NCI-H146 (cell line): ENCODE measurements at places on chromosomes 13 and 19.

- DNase-seq, result no peak
Observed at GRCh38 chr13:72700509-72700908, 26.9 kb downstream of the MZT1 start.

GRCh38 chr19:2248136-2249009 lies 750 bp upstream of the AMH start:
- DNase-seq, result no peak

GRCh38 chr13:24076109-24076508 lies 84.4 kb upstream of the SPATA13 start:
- no peak for DNase-seq

DNA sequence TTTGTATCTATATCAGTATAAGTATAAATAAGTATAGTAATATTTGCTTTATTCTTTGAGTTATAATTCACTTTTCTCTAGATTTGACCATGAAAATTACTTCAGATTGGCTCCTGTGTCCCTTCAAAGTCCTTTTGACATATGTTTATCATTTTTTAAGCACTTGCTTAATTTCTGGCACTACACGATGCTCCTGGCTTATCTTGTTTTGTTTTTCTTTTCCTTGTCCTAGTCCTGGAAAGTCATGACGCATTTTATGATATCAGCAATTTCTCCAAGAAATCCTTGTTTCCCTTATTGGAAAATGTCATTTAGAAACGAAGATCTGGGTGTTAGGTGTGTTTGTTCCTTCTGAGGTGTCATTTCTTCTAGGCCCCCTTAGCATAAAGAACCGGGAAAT lies 226.5 kb downstream of the POU4F1 start:
- DNase-seq, result no peak

- no peak for DNase-seq
Observed at GRCh38 chr19:29547981-29548380, 22.2 kb downstream of the VSTM2B start.

- peak; percentile 4 for DNase-seq
Observed at GRCh38 chr13:48500652-48501197, 32.2 kb downstream of the RCBTB2 start.

- DNase-seq, result no peak
Observed at GRCh38 chr13:112069845-112070251, 2.9 kb downstream of the SOX1 start.

DNA sequence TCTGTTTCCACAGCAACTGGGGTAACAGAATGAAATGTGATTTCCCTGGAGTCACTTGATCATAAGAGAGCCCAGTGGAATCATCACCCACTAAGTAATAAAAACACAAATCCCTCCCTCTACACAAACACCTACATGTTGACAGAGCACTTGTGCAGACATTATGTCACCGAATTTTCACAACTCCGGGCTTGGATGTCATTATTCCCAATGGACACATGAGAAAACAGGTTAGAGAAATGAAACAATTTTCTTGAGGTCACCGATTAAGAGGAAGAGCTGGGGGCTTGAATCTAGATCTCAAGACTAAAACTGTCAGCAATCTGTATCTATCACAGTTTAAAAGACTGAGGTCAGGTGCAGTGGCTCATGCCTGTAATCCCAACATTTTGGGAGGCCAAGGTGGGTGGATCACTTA lies 3.1 kb downstream of the XRCC1 start:
- DNase-seq, result peak; percentile 44

- DNase-seq, result no peak
Observed at GRCh38 chr13:114112826-114113322, 19.5 kb downstream of the RASA3 start.

DNA sequence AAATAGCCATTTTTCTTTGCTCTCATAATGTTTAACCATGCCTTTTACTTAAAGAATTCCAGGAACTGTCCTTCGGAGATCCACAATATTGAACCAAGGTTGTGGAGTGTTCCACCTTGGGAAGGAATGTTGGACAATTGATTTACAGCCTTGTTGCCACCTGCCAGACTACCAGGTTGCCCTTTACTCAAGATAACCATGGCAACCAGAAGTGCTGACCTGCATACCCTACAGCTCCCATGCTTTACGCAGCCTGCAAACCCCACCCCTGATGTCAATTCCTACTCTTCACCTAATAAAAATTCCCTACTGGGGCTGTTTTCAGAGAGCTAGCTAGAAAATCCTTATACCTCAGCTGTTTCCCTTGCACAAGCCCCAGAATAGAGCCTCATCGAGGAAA lies 151.0 kb upstream of the RXFP2 start:
- no peak for DNase-seq

GRCh38 chr13:77776704-77777103 lies 79.2 kb downstream of the SLAIN1 start:
- DNase-seq, result no peak
